Endothelial cell of umbilical vein (primary cell): ENCODE measurements at places on chromosomes 7 and 10. TPM values are rescaled to one million over a fixed set of nuclear protein-coding genes. Genes with fewer than 3 reads are reported as not detected.

DNA sequence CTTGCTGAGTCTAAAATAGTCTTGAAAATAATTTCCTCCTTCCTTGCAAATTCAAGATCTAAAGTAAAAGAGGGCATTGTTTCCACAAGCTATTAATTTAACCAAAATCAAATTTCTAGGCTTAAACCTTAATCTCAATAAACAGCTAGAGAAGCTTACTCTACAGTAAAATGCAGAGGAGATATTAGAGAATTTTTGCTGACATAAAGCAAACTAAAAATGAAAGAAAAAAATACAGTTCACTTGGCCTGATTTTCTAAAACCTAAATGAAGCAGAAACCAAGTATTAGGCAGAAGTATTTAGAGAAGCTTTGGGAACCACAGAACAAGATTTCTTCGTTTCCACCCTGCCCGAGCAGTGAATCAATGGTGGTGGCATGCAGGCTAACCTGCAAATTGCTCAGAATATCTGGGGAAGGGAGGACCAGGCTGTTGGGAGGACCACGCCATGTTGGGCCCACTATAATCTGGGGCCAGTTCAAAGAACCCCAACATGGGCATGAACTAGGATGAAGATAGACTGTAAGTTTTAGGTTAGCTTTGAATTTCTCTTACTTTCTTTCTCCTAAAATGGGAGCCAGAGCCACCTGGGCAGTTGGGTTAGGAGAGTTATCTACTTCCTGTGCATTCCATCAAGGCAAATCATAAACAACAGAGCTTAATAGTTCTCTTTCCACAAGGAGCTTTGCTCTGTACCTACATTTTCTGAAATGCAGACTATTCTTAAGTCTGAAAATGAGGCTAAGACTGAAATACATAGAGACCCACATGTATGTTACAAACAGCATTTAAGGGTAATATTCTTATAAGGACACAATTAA, 4.1 kb downstream of the LAMB1 start:
- H3K36me3 ChIP-seq = peaks cover 6% of the 10 kb centered on the region
- DNase-seq = peak; percentile 48
- peaks cover 74% of the 10 kb centered on the region for H3K4me1 ChIP-seq
- peak overlapping the region; percentile 6 for H3K4me3 ChIP-seq
- H3K27me3 ChIP-seq = no peaks in the 10 kb centered on the region
- peak overlapping the region; percentile 99 for H3K27ac ChIP-seq

DNA sequence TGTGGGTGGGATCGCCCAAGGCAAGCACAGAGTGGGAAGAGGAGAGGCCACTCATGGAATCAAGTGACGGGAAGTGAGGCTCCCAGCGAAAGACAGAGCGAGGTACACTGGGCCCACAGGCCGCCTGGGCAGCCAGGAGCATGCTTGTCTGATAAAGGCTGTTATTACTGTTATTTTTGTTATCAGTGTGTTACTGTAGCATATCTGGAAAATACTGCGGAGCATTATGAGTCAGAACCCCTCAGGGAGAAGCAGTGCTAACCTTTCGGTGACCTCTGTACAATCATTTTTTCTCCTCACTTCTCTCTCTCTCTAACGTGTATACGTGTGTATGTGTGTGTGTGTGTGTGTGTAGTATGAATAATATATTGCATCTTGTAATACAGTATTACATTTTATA, 3.8 kb upstream of the TCERG1L start:
- H3K4me3 ChIP-seq = no peak overlapping the region
- DNase-seq = no peak
- no peak overlapping the region for H3K27ac ChIP-seq
- no peaks in the 10 kb centered on the region for H3K36me3 ChIP-seq
- no peaks in the 10 kb centered on the region for H3K4me1 ChIP-seq

- H3K4me1 ChIP-seq = peaks cover 49% of the 10 kb centered on the region
- no peaks in the 10 kb centered on the region for H3K27me3 ChIP-seq
- peak overlapping the region; percentile 9 for H3K4me3 ChIP-seq
- peak overlapping the region; percentile 90 for H3K27ac ChIP-seq
- peak; percentile 91 for DNase-seq
Observed at GRCh38 chr7:130921391-130922180, 187.6 kb upstream of the KLF14 start.

- peak; percentile 96 for DNase-seq
- H3K4me3 ChIP-seq = no peak overlapping the region
- H3K27ac ChIP-seq = peak overlapping the region; percentile 34
- H3K36me3 ChIP-seq = no peaks in the 10 kb centered on the region
- H3K4me1 ChIP-seq = peaks cover 18% of the 10 kb centered on the region
Observed at GRCh38 chr10:72736176-72736827, 44.4 kb downstream of the MCU start.

DNA sequence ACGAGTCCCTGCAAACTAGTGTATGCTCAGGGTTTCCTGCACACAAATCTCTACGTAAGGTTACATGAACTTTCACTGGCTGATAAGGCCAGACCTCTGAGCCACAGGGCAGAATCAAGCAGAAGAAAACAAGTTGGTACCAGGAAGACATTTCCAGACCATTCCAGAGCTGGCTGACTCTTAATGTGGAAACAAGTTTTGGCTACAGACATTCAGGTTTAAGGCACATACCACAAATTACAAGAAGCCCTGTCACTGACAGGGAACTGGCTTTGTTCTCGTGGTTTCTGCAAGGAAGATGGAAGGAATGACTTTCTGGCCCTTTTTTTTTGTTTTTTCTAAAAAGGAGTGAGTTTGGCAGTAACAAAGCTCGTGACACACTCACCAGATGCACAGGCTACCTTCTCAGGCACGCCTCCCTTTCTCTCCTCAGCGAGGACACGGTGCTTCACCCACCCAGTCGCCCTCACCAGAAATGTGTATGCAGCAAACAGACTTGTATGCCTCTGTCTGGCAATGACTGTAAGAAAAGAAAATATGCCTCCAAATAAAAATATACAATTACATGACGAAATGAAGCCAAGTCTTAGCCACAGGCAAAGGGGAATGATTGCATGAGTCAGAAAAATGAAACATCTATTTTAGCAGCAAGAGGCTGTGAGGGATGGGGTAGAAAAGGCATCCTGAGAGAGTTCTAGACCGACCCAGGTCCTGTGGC, 22.6 kb downstream of the PLAC9 start:
- no peak overlapping the region for H3K27ac ChIP-seq
- peaks cover 13% of the 10 kb centered on the region for H3K4me1 ChIP-seq
- H3K4me3 ChIP-seq = no peak overlapping the region

- H3K27ac ChIP-seq = no peak overlapping the region
- no peaks in the 10 kb centered on the region for H3K36me3 ChIP-seq
- no peaks in the 10 kb centered on the region for H3K27me3 ChIP-seq
- no peak for DNase-seq
- no peaks in the 10 kb centered on the region for H3K4me1 ChIP-seq
- no peak overlapping the region for H3K4me3 ChIP-seq
Observed at GRCh38 chr7:40996233-40996677, 706.6 kb downstream of the INHBA start.

- H3K36me3 ChIP-seq = no peaks in the 10 kb centered on the region
- H3K4me3 ChIP-seq = no peak overlapping the region
- peaks cover 10% of the 10 kb centered on the region for H3K4me1 ChIP-seq
- DNase-seq = peak; percentile 24
Observed at GRCh38 chr7:80133361-80134114, 1.1 kb upstream of the GNAI1 start.

- H3K4me3 ChIP-seq = no peak overlapping the region
- no peaks in the 10 kb centered on the region for H3K36me3 ChIP-seq
- no peaks in the 10 kb centered on the region for H3K27me3 ChIP-seq
Observed at GRCh38 chr7:24630596-24630995, 57.3 kb downstream of the PALS2 start.

GRCh38 chr10:62652564-62652963, 152.0 kb upstream of the ADO start:
- no peak overlapping the region for H3K27ac ChIP-seq
- H3K36me3 ChIP-seq = no peaks in the 10 kb centered on the region
- DNase-seq = no peak

- no peaks in the 10 kb centered on the region for H3K27me3 ChIP-seq
- no peak overlapping the region for H3K4me3 ChIP-seq
- no peak overlapping the region for H3K27ac ChIP-seq
- peaks cover 9% of the 10 kb centered on the region for H3K4me1 ChIP-seq
Observed at GRCh38 chr7:139703487-139704307, 74.1 kb downstream of the HIPK2 start.

DNA sequence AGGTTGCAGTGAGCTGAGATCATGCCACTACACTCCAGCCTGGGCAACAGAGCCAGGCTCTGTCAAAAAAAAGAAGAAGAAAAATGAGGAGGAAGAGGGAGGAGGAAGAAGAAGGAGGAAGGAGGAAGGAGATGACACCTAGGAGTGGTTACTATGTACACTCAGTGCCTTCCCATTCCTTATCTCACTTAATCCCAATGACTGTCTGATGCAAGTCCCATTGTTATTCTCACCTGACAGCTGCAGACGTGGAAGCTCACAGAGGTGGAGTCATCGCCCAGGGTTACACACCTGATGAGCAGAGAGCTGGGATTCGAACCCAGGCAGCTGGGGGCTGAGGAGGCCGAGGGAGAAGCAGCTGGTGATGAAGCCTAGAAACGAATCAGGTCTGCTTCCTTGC, 258.8 kb downstream of the SNX10 start:
- H3K36me3 ChIP-seq = no peaks in the 10 kb centered on the region
- H3K4me1 ChIP-seq = no peaks in the 10 kb centered on the region
- no peak overlapping the region for H3K27ac ChIP-seq
- H3K27me3 ChIP-seq = peaks cover 3% of the 10 kb centered on the region
- DNase-seq = no peak
- no peak overlapping the region for H3K4me3 ChIP-seq

- H3K36me3 ChIP-seq = no peaks in the 10 kb centered on the region
- DNase-seq = no peak
- H3K27ac ChIP-seq = no peak overlapping the region
- no peaks in the 10 kb centered on the region for H3K4me1 ChIP-seq
Observed at GRCh38 chr10:44947371-44948152, 12.0 kb upstream of the RASSF4 start.

DNA sequence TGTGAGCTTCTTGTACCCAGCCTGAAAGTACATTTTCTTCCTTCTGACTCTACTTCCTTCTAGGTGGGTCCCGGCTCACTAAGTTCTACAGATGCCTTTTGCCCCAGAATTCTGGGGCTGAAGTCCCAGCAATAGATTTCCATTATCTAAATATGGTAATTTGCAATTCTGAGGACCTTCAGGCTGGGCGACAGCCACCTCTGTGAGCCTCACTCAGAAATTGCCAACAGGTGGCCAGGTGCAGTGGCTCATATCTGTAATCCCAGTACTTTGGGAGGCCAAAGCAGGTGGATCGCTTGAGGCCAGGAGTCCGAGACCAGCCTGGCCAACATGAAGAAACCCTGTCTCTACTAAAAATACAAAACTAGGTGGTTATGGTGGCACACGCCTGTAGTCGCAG, 23.7 kb downstream of the CREM start:
- DNase-seq = no peak
- no peaks in the 10 kb centered on the region for H3K27me3 ChIP-seq
- H3K4me1 ChIP-seq = peaks cover 2% of the 10 kb centered on the region
- H3K4me3 ChIP-seq = no peak overlapping the region
- no peaks in the 10 kb centered on the region for H3K36me3 ChIP-seq

DNA sequence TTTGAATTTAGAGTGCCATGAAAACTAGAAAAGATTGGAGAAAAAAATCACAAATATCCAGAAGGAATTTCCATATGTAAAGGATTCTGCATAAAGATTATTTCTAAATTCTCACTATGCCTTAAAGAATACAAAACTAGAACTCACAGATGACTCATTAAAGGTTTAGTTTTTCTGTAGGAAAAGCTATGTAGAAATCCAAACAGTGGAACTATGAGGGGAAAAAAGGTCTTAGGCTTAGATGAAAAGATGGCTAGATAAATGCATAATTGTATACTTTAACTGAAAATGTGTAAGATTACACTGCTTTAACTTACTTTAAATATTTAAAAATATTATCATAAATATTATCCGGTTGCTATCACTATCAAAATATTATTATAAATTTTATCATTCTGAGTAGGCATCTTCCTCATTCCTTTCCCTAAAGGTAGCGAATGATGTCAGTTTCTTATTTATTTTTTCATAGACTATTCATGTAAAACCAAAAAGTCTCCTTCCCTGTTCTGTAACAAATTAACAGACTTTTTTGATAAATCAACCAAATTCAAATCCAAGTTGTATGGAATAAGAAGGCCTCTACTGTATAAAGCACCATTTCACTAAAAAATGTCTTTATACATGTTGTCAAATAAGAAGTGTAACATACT, 69.1 kb upstream of the COMTD1 start:
- no peak overlapping the region for H3K4me3 ChIP-seq
- DNase-seq = no peak
- H3K27me3 ChIP-seq = no peaks in the 10 kb centered on the region
- no peaks in the 10 kb centered on the region for H3K36me3 ChIP-seq
- no peak overlapping the region for H3K27ac ChIP-seq
- no peaks in the 10 kb centered on the region for H3K4me1 ChIP-seq

DNA sequence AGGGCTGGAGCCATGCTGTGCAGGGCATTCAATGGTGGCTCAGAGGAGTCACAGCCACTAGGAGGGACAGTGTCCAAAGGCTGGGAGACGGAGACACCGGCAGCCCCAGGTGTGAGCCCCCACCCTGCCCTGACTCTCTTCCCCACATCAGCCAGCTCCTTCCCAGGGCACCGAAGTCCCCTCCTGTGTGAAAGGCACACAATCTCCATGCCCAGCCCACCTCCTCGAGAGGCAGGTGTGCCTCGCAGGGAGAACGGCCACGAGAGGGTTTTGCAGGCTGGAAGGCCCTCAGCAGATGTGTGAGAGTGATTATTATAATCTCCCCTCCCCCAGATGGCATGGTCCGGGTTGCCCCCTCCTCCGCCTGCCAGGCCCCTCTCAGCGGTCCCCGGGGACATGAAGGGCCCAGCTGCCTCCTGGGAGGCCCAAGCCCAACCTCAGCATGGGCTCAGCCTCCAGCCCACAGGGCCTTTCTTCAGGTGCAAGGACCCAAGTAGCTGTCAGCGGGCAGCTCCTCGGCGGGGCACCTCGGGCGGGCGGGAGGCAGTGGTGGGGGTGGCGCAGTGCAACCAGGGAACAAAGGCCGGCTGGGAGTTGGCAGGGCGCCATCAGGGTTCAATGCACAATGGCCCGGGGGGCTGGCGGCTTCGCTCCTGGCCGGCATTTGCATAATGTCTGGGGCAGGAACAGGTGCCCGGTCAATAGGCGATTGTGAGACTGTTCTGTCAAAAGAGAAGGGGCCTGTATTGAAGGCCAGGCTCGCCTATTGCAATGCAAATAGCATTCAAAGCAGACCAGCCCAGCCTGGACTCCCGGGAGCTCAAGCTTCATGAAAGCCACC, 155.3 kb upstream of the ZMIZ1 start:
- peaks cover 2% of the 10 kb centered on the region for H3K27me3 ChIP-seq
- H3K27ac ChIP-seq = no peak overlapping the region
- H3K36me3 ChIP-seq = no peaks in the 10 kb centered on the region
- no peak overlapping the region for H3K4me3 ChIP-seq
- no peaks in the 10 kb centered on the region for H3K4me1 ChIP-seq
- no peak for DNase-seq

- H3K27ac ChIP-seq = no peak overlapping the region
- no peaks in the 10 kb centered on the region for H3K27me3 ChIP-seq
- peaks cover 4% of the 10 kb centered on the region for H3K36me3 ChIP-seq
- no peak overlapping the region for H3K4me3 ChIP-seq
- no peaks in the 10 kb centered on the region for H3K4me1 ChIP-seq
Observed at GRCh38 chr10:24651923-24652322, 71.8 kb downstream of the ARHGAP21 start.

GRCh38 chr10:80442879-80443278, 11.2 kb upstream of the TSPAN14 start:
- H3K4me3 ChIP-seq = no peak overlapping the region
- H3K27ac ChIP-seq = peak overlapping the region; percentile 15
- H3K4me1 ChIP-seq = peaks cover 22% of the 10 kb centered on the region

The SLC29A3 gene
- total RNA-seq = 3.5 and 5.0 TPM in 2 replicates

The SEMA3C gene
- total RNA-seq = 0.09 and 0.18 TPM in 2 replicates

The ITPRID1 gene
- not detected in 2 replicates for total RNA-seq

The TMEM130 gene
- total RNA-seq = not detected in 2 replicates

The HOXA13 gene
- 0.09 and 0.22 TPM in 2 replicates for total RNA-seq

The PRPS1L1 gene
- not detected in 2 replicates for total RNA-seq

The COL1A2 gene
- 5.6 and 40.8 TPM in 2 replicates for total RNA-seq

The ZCWPW1 gene
- total RNA-seq = 0.31 and 0.48 TPM in 2 replicates
